ENCODE measurements at places on chromosomes 1 and 21. TPM values are rescaled to one million over a fixed set of nuclear protein-coding genes. Genes with fewer than 3 reads are reported as not detected.

NKAIN1 gene
- 5.6 TPM for total RNA-seq

GRCh38 chr1:182622901-182623528 lies 18.8 kb upstream of the RGS16 start:
- no peak for DNase-seq

REN gene
- not detected for total RNA-seq

- DNase-seq: no peak
Observed at GRCh38 chr1:1286313-1287261, 6.4 kb downstream of the SCNN1D start.

DNA sequence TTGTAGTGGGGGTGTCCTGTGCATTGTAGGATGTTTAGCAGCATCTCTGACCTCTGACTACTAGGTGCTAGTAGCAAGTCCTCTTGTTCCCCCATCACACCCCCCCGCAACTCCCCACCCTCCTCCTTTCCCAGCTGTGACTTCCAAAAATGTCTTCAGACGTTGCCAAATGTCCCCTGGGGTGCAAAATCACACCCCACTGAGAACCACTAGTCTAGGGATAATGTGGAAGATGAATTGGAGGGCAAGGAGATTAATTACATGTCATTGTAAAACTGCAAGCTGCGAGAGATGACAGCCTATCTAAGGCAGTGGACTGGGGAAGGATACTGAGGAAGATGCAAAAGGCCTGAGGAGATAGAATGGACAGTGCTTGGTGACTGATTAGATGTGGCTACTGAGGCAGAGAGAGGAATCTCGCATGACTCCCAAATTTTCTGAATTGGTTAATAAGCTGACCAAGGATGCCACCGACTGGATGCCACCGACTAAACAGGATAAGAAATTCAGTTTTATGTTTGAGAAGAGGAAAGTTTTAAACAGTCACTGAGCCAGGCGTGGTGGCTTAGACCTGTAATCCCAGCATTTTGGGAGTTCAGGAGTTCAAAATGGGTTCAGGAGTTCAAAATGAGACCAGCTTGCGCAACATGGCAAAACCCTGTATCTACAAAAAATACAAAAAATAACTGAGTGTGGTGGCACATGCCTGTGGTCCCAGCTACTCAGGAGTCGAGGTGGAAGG lies 3.1 kb upstream of the JAK1 start:
- no peak for DNase-seq

TMCO1 gene
- 135 TPM for total RNA-seq

GRCh38 chr1:121458291-121459048 lies 273.7 kb downstream of the SRGAP2C start:
- no peak for DNase-seq

SELL gene
- total RNA-seq: 1.5 TPM

C1orf210 gene
- 0.84 TPM for total RNA-seq

ANXA9 gene
- total RNA-seq: not detected

RIPPLY3 gene
- not detected for total RNA-seq
